Fibroblast of the aortic adventitia (primary cell): ENCODE measurements at places on chromosomes 1 and 21. TPM values are rescaled to one million over a fixed set of nuclear protein-coding genes. Genes with fewer than 3 reads are reported as not detected.
A peak's percentile ranks its signal among the peaks of the same experiment; 100 is the strongest.

GRCh38 chr1:226322986-226323385, 14.0 kb upstream of the LIN9 start:
- DNase-seq = no peak

GRCh38 chr1:8318436-8318835, 522 bp downstream of the SLC45A1 start:
- no peak for DNase-seq

GRCh38 chr1:66033781-66034180, 241.1 kb downstream of the PDE4B start:
- DNase-seq = no peak

GRCh38 chr1:93537924-93538323, 90.0 kb downstream of the FNBP1L start:
- no peak for DNase-seq

DNA sequence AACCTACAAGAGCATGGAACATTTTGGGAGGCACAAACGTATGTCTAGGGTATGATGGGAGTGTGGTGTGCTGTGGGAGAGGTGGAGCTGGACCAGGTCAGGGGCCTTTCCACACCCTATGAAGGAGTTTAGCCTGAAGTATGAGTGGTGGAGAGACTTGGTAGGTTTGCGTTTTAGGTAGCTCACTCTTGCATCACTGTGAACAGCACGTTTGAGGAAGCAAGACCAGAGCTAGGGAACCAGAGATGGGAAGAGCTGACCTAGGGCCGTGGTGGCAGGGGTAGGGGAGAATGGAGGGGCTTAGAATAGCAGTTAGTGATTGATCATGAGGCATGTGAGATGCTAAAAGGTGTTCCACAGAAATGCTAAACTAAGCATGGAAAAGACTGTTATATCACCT, 25.1 kb upstream of the ZFP69B start:
- no peak for DNase-seq

The GBP1 gene
- total RNA-seq = 16.7 and 49.2 TPM in 2 replicates

GRCh38 chr1:101128211-101128727, 102.7 kb upstream of the DPH5 start:
- no peak for DNase-seq

The SYCP1 gene
- total RNA-seq = not detected in 2 replicates

DNA sequence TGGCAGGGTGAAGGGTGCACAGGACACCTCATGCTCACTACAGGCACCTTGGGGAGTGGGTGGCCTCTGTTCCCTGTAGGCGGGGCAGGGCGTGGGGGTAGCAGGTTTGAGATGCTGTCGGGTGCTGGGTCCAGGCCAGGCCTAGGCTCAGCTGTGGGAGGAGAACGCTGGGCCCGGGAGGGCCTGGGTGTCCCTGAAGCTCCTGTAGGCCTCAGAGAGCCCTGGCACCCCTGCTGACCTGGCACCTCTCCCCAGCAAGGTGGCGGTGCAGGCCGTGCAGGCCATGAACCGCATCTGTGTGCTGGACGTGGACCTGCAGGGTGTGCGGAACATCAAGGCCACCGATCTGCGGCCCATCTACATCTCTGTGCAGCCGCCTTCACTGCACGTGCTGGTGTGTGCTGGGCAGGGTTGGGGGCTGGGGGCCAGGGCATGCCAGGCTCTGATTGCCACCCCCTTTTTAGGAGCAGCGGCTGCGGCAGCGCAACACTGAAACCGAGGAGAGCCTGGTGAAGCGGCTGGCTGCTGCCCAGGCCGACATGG, 2.5 kb upstream of the GJC2 start:
- no peak for DNase-seq

The AVPR1B gene
- not detected in 2 replicates for total RNA-seq

DNA sequence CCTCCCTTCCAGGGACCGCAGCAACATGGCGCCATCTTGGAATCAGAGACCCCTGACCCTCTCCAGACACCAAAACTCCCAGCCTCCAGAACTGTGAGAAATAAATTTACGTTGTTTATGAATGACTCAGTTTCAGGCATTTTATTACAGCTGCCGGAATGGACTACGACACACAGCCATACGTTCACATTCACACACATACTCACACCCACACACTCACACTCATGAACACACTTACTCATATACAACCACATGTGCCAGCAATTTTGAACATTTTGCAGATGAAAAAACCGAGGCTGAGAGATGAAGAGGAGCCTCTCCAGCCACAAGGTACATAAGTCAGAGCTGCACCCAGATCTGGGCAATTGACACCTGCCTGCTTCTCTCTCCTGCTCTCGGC, 151.0 kb upstream of the RAB4A start:
- no peak for DNase-seq

The OR2L3 gene
- total RNA-seq = not detected in 2 replicates

DNA sequence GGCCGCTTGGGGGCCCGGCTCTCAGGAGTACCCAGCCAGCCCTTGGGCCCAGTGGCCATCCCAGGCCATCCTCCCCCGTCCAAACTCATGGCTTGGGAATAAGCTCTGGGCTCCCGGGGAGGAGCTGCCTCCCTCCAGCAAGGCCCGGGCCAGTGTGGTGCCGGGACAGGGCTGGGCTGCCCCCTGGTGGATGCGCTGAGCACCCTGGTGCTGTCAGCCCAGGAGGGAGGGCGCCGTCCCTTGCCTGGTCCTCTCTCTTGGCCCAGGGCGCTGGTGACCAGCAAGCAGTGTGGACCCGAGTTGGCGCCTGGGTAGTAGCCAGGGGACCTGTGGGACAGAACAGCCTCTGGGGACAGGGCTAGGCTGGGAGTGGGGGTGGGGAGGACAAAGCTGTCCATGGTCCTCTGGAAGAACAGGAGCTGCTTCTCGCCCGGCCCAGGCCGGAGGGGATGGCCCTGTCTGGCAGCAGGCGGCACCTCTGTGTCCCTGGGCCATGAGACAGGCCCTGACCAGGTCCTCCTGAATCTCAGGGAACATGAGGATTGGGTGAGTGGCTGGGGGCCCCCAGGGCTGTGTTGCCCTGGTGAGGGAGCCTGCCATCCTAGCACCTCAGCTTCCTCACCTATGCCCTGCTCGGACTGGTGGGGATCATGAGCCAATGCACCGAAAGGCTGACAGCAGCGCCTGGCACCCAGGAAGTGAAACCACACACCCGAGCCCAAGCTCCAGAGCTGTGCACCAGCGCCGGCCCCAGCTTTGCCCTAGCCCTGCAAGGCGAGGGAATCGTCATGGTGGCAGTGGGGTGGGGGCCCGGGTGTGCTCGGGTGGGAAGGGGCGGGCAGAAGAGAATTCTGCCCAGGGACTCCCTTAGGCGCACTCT, 9.4 kb downstream of the MORN1 start:
- DNase-seq = peak; percentile 81

- DNase-seq = no peak
Observed at GRCh38 chr1:22935433-22935832, 37.2 kb downstream of the LACTBL1 start.

DNA sequence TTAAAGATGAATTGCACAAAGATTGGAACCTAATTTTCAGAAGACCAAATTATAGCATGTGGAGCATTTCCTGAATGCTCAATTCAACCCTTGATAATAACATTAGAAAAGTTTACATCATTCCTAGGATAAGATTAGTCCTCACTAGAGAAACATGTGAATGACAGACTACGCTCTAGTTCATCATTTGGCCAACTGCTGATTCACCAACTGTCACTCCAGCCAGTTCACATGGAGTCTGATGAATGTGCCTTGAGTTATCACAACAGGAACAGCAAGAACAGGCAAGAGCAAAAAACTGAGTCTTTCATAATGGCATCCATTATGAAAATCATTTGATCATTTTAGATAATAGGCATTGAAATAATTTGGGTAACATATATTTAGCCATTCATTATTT, 415.9 kb downstream of the PTPRC start:
- no peak for DNase-seq

The OR10J1 gene
- total RNA-seq = not detected in 2 replicates

DNA sequence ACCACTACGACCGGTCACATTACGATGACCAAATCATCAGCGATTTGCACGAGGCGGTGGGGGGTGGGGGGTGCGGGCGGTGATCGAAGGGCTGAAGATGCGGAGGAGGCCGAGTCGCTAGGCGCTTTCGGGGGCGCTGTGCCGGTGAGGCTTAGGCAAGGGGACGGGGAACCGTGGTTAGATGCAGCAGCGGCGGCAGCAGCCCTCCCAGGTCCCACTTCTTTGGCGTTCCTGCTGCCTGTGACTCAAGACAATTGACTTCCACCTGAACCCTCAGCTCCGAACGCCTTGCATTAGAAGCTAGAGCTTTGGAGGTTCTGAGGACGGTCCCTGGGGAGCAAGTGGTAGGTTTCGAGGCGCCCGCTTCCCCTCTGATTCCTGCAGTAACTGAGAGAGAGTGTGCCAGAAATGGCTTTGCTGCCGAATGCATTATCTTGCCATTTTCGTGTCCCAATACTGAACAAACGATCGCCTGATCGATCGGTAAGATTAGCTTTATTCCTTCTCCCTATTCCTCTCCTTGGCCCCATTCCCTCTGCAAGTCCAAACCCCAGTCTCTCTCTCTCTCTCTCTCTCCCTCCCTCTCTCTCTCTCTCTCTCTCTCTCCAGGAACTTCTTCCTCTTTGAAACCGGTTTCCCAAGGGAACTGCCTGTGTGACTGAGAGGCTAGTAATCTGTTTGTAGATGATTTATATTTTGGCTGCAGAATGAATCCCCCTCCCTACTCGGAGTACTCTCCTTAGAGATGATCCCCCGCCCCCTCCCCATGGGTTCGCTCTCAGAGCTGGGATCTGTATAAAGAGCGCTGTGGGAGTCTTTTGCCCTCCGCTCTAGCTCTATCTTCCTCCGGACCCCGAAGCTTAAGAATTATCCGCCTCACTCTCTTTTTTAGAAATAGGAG, 735 bp upstream of the BRINP3 start:
- peak; percentile 35 for DNase-seq

GRCh38 chr1:99481391-99481996, 164.4 kb upstream of the PALMD start:
- DNase-seq = peak; percentile 77
